ENCODE measurements at places on chromosomes 1 and 21.

DNA sequence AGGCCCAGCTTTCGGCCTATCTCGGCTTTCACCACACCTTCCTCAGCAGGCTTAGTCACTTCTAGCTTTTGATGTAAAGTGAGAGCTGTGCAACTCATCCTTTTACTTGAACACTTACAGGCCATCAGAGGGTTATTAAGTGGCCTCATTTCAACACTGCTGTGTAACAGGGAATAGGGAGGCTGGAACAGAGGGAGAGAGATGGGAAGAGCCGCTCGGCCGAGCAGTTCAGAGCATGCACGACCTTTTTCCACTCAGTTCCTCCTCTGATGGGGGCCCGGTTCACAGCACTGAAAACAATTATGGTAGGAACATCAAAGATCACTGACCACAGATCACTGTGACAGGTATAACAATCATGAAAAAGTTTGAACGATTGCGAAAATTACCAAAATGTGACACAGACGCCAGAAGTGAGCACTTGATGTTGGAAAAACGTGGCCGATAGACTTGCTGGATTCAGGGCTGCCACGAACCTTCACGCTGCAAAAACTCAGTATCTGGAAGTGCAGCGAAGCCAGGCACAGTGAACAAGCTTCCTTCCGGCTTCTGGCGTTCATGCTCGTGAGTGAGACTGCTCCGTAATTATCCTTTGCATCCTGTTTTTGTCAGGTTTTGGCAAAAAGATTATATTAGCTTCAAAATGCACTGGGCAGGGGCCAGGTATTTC is 28.6 kb downstream of the AGPAT3 start:
- DNase-seq: no peak

- DNase-seq: peak; percentile 14
These were observed 50.2 kb downstream of the KCNN3 start for GRCh38 chr1:154819628-154820590.

GRCh38 chr1:155110381-155110780 is 17.3 kb upstream of the EFNA1 start:
- DNase-seq: no peak

- DNase-seq: no peak
These were observed 537.0 kb downstream of the NEGR1 start for GRCh38 chr1:71745326-71745725.

DNA sequence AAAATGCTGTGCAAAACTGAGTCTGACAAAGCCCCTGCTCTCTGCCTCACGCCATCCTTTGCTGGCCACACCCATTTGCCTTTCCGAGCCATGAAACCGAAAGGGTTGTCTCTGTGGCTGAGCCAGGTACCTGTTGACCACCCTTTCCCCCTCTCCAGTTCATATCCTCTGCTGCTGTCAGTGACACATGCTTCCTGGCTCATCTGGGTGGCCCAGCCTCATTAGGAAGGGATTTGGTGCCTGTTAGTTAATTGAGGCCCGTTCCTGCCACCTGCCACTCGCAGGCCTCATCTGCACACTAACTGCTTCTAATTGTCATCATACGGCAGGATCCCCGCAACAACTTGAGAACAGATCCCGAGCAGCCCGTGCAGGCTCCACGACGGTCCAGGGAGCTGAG is 79.2 kb downstream of the OLIG1 start:
- DNase-seq: no peak

GRCh38 chr1:194280463-194280862 is 1094.0 kb upstream of the B3GALT2 start:
- no peak for DNase-seq

DNA sequence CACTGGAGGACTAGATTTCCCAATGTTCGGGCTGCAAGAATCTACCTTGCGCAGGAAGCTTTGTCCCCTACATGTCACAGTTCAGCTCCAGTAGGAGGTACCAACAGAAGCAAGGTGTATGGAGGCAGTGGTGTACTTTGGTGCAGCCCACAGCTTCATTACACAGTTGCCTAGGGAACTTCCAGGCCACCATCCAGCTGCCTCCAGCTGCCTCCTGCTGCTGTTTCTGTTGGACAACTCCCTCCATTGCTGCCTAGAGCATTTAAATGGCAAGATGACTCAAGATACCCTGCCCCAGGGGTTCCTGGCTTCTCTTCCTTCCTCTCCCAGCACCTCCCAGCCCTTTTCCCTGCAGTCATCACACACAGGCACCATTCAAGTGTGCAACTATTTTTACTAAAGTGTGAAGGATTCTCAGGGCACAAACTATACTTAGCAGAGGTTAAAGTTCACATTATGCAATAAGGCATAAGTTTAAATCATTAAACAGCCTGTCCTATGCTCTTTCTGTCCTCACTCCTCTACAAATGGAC is 39.0 kb upstream of the ATP1A1 start:
- no peak for DNase-seq

DNA sequence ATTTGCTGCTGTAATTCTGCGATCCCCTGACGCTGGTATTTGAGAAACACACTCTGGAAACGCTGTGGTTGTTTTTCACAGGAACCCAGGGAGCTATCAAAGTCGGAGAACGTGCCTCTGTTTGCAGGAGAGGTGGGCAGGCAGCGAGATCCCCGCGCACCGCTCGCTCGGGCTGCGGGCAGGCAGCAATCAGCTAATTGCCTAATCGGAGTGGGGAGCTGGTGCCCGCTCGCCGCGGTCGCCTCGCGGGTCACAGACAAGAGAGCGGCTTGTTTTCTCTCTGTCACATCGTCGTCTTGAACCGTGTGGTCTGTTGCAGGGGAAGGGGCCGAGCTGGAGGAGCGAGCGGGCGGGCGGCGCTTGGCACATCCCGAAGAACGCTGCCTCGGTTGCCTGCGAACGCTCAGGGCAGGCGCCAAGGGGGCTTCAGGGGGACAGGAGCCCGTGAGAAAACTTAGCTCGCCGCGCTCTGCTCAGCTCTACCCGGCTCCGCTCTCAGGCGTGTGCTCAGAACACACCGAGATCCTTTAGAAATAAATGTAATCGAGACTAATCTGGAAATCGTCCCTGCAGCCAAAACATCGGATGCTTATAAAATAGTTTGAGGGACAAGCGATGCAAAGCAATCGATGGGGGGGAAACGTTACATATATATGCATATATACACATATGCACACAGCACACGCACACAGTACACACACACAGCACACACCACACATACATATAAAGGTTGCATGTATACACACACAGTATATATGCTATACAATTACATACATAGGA is 93.6 kb upstream of the SMYD2 start:
- DNase-seq: no peak

- DNase-seq: no peak
These were observed 1103.0 kb downstream of the PLA2G4A start for GRCh38 chr1:187931776-187932175.

GRCh38 chr1:247738315-247738714 is at the start of gene OR14K1:
TSS of gene OR14K1 (plus strand) at chr1:247738615. CDS start at chr1:247738615, 0 bp downstream.
- DNase-seq: no peak

DNA sequence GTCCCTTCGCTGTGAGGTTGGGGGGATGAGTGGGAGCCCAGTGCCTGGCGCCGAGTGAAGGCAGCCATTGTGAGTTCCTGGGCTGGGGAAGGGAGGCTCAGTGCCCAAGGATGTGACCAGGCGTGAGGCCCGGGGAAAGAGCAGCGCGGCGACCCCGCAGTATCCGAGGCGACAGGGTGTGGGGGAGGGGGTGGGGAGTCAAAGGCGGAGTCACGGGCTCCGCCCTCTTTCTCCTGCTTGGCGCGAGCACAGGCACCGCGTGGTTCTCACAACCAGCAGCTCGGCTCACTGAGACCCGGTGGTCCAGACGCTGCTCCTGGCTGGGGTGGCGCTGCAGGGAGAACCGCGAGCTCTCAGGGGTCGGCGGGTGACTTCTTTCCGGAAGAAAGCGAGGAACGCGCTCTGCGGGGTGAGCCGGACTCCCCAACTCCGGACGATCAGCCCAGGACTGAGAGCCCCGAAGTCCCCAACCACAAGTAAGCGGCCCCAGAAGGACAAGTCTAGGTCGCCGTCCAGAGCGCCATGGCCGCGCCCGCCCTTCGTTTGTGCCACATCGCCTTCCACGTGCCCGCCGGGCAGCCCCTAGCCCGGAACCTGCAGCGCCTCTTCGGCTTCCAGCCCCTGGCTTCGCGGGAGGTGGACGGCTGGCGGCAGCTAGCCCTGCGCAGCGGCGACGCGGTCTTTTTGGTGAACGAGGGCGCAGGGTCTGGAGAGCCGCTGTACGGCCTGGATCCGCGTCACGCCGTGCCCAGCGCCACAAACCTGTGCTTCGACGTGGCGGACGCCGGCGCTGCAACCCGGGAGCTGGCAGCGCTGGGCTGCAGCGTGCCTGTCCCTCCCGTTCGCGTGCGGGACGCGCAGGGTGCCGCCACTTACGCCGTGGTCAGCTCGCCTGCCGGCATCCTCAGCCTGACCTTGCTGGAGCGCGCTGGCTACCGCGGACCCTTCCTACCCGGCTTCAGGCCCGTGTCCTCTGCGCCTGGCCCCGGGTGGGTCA is at the start of gene HPDL:
TSS of gene HPDL (plus strand) at position 269 of the 997 bp plus-strand sequence. CDS start at position 523, 254 bp downstream.
- DNase-seq: peak; percentile 68

DNA sequence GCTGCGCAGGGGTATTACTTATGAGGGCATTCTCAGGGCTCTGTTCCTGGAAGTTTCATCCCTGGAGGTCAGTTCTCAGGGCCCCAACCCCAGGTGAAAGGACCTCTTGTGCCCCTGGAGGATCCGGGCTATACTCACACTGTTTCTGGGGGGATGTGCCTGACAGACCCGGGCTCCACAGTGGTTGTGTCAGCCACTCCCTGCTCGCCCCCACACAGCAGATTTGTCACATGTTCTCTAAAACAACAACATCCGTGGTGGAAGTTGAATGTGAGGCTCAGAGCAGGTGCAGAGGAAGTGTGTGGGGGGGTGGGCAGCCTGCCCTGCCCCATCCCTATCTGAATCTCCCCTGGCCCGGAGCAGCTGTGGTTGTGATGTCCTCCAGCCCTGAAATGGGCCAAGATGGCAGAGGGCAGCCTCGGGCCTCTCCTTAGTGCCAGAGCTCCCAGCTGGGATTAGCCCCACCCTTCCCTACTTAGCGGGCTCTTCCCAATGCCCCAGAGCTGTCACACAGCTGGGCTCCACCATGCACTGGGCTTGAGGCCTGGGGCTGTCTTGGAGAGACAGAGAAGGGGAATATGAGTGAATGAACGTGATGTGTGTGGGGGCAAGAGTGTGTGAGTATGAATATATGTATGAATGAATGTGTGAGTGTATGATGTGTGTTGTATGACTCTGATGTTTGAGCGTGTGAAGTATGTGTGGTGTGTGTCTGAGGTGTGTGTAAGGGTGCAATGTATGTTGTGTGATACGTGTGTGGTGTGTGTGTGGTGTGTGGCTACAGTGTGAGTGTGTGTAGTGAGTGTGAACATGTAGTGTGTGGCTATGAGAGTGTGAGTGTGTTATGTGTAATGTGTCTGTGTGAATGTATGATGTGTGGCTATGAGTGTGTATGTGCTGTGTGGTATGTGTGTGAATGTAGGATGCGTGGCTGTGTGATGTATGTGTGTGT is 1.5 kb upstream of the FCMR start:
- DNase-seq: peak; percentile 62

GRCh38 chr1:203204756-203205155 is 18.3 kb upstream of the CHI3L1 start:
- DNase-seq: no peak

DNA sequence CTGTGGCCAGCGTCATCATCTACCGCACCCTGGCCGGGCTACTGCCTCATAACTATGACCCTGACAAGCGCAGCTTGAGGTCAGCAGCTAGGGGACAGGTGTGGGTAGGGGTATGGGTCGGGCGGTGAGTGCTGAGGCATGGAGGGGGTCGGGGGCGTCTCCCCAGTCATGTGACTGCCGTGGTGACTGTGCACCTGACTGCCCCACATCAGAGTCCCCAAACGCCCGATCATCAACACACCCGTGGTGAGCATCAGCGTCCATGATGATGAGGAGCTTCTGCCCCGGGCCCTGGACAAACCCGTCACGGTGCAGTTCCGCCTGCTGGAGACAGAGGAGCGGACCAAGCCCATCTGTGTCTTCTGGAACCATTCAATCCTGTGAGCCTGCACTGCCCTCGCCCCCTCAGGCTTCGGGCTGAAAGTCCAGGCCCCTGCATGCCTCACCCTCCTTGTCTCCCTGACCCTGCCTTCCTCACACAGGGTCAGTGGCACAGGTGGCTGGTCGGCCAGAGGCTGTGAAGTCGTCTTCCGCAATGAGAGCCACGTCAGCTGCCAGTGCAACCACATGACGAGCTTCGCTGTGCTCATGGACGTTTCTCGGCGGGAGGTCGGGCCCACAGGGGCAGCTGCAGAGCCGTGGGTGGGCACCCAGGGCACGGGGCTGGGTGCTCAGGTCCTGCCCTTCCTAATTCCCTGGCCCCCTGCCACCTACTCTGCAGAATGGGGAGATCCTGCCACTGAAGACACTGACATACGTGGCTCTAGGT is 13.5 kb downstream of the PSRC1 start:
- no peak for DNase-seq

GRCh38 chr1:228987736-228988506 is 252.6 kb downstream of the RHOU start:
- no peak for DNase-seq

GRCh38 chr21:36549470-36549869 is 69.5 kb upstream of the CLDN14 start:
- DNase-seq: no peak

GRCh38 chr1:23576338-23577055 is 17.2 kb upstream of the ID3 start:
- DNase-seq: no peak

DNA sequence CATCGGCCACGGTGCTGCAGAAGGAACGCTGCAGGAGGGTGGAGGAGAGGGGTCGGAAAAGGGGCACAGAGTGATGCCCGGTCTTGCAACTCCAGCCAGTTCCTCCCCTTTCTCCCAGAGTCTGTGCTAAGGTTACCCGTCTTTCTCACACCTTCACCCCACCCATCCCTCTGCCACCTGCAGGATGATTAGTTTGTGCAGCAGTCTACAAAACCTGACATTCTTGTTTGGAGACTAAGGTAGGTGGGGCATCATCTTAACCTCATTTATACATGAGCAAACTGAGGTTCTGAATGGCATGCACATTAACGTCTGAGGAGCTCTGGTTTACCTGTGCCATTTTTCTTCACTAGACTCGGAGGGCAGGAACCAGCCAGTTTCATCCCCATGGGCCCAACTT is 232.3 kb downstream of the GRIK3 start:
- DNase-seq: no peak

DNA sequence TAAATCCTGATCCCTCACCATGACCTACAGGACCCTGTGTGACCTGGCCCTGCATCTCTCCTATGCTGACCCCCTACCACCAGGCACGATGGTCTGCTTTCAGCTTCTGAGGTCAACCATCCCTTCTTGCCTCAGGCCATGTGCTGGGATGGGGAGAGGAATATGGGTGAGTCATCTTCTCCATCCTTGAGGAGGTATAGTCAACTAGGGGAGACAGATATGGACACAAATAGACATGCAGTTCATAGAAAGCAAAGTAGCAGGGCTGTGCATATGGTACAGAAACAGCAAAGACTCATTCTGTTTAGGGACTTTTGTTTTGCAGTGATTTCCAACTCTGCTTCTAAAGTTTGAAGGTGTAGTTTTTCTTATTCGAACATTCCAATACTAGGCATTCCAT is 250.8 kb upstream of the FGGY start:
- DNase-seq: no peak

DNA sequence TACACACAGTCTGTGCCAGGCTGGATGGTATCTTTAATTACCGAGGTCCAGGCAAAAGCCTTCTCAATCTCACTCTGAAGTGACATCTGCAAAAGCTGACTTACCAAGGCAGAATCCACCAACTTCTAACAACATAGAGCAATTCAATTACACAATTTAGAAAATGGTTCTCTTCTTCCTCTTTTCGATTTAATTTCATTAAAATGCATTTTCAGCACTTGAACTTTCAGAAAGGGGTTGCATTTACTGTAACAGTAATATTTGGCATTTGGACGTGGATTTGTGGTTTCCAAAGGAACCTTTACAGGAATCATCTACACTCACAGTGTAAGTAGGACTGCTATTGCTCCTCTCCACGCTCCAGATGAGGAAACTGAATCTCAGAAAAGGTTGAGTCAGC is 53.3 kb downstream of the ERO1B start:
- DNase-seq: no peak

Measured in stimulated activated CD4-positive, alpha-beta T cell treated with anti-CD3 and anti-CD28 coated beads, Interleukin-15, amount 100 ng/mL, for 48 hours (primary cell).